ENCODE measurements at places on chromosomes 3 and 15. TPM values are rescaled to one million over a fixed set of nuclear protein-coding genes. Genes with fewer than 3 reads are reported as not detected.

CHCHD4 gene
- 22.5 TPM for total RNA-seq

INSYN1 gene
- total RNA-seq = 0.05 TPM

PIGZ gene
- 0.06 TPM for total RNA-seq

KIF23 gene
- 137 TPM for total RNA-seq

AMIGO3 gene
- 4.2 TPM for total RNA-seq

EPHB3 gene
- total RNA-seq = 16.6 TPM

IL12A gene
- total RNA-seq = 0.05 TPM

HYAL2 gene
- total RNA-seq = 41.7 TPM

OCA2 gene
- not detected for total RNA-seq

CCNB2 gene
- total RNA-seq = 193 TPM

KBTBD13 gene
- 0.15 TPM for total RNA-seq

MNS1 gene
- total RNA-seq = 8.2 TPM

CLDN1 gene
- total RNA-seq = 0.25 TPM

ADAMTSL3 gene
- 0.22 TPM for total RNA-seq

CKMT1B gene
- total RNA-seq = not detected

OR5K2 gene
- 0.12 TPM for total RNA-seq

B3GNT5 gene
- 16.5 TPM for total RNA-seq

ZNF660 gene
- 8.3 TPM for total RNA-seq

COLQ gene
- total RNA-seq = 0.18 TPM

CCDC9B gene
- 2.4 TPM for total RNA-seq

RASGRF1 gene
- total RNA-seq = 1.1 TPM

SI gene
- total RNA-seq = not detected

TMC3 gene
- total RNA-seq = 0.06 TPM

AADACL2 gene
- total RNA-seq = not detected

HRG gene
- total RNA-seq = not detected

PCLAF gene
- total RNA-seq = 605 TPM

NANOGP8 gene
- total RNA-seq = not detected

MTFMT gene
- 16.6 TPM for total RNA-seq

CMC1 gene
- total RNA-seq = 22.6 TPM

DHFR2 gene
- total RNA-seq = 3.4 TPM

RHOV gene
- total RNA-seq = 0.61 TPM

THSD4 gene
- 20.7 TPM for total RNA-seq

PRSS50 gene
- not detected for total RNA-seq

ANKRD63 gene
- 0.35 TPM for total RNA-seq

CNTN3 gene
- not detected for total RNA-seq

EPHA6 gene
- total RNA-seq = not detected

ZBED2 gene
- not detected for total RNA-seq

RTP4 gene
- total RNA-seq = not detected

CHRM5 gene
- not detected for total RNA-seq

ARHGEF26 gene
- 14.3 TPM for total RNA-seq

Measured in SJCRH30 (cell line).